NCI-H460 (cell line): ENCODE measurements at places on chromosomes 3 and 15. TPM values are rescaled to one million over a fixed set of nuclear protein-coding genes. Genes with fewer than 3 reads are reported as not detected.

GRCh38 chr3:48268381-48268935 lies 27.6 kb downstream of the ZNF589 start:
- DNase-seq, result no peak

- peak; percentile 69 for DNase-seq
These were observed 6.5 kb upstream of the ALDH1A3 start for GRCh38 chr15:100873029-100873677.

DNA sequence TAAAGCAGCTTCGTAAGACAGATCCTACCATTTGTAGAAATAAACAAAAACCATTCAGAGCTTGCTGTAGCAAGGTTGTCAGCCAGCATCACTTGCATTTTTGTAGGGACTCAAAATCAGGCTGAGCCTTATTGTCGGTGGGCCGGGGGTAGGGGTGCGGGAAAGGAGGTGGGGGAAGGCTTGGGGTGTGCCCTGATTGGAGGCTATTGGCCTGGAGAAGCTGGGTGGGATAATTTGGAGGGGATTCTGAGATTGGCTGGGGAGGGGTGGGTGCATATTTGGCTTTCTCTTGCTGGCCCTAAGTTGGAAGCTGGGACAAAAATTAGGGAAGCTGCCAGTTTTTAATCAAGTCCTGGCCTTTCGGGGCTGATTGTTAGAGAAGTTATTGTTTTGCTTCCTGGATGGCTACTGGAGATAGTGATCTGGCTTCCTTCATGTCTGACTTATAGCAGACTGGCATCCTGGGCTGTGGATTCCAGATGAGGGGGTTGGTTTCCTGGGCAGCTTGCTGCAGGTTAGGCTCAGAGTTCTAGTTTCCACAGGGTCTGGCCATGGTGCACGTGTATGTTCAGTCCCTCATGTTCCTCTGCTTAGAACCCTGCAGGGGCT lies 22.8 kb downstream of the STOML1 start:
- no peak for DNase-seq

Gene GRAMD2A
- total RNA-seq, result 0.25 and 0.43 TPM in 2 replicates

DNA sequence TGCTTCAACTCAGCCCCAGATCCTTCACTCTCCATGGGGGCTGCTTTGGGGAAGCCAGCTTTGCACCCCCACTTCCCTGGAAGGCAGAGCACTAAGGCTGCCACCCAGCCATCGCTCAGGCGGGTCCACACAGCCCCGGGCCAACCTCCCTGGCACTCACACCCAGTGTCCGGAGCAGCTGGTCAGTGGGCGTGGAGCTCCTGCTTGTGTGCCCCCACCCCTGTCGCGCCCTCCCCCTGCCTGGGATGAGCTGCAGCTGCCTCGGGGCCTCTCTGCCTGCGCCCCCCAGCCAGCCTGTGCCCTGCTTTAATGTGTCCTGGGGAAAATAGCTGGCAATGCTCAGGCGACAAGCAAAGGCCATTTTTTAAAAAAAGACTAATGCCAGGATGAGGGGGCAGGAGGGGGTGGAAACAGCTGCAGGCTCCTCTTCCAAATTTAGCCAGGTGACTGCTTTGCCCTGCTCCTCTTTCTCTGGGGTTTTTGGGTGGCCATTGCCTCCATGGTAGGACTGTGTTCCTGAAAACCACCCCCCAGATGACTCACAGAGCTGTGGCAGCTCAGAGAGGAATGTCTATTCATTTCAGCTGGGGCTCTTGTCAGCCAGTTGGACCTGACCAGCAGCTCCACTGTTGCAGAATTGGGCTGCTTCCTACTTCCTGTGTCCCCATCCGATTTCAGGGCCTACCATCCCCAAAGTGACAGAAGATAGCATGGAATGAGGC lies 65.0 kb downstream of the CEMIP start:
- DNase-seq, result no peak

Gene GPR87
- not detected in 2 replicates for total RNA-seq
